ENCODE measurements at places on chromosomes 13 and 19.

DNA sequence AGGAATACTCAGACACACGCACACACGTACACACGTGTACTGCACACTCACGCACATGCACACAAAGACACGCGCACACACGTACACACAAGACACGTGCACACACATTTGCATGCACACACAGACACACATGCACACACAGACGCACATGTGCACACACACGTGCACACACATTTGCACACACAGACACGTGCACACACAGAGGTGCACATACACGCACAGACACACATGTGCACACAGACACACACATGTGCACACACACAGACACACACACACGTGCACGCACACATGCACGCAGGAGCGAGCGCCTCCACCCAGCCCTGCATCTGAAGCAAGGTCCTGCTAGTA, 81.1 kb downstream of the GADD45B start:
- no peak for DNase-seq

DNA sequence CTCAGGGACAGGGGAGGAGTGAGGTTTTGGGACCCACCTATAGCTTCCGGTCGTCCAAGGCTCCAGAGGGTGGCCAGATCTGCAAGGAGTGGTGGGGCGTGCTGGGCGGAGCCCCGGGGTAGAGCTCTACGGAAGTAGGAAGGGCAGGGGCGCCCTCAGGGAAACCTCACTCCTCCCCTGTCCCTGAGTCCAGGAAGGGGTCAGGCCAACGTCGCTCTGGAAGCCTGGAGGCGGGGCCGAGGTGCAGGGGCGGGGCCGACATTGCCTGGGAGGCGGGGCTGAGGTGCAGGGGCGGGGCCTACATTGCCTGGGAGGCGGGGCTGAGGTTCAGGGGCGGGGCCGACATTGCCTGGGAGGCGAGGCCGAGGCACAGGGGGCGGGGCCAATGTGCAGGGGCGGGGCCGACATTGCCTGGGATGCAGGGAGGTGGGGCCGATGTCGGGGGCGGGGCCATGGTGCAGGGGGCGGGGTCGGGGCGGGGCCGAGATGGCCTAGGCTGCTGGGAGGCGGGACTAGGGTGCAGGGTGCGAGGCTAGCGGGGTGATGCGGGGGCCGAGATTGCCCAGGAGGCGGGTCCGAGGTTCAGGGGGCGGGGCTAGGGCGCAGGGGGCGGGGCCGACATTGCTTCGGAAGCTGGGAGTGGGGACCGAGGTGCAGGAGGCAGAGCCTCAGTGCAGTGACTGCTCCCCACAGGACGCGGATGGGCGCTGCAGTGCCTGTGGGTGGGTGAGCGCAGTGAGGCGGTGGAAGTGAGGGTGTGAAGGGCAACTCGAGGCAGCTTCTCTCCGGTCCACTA, 4.9 kb upstream of the PALM start:
- DNase-seq: no peak

GRCh38 chr13:90105276-90105675, 1242.2 kb upstream of the MIR17HG start:
- DNase-seq: no peak

DNA sequence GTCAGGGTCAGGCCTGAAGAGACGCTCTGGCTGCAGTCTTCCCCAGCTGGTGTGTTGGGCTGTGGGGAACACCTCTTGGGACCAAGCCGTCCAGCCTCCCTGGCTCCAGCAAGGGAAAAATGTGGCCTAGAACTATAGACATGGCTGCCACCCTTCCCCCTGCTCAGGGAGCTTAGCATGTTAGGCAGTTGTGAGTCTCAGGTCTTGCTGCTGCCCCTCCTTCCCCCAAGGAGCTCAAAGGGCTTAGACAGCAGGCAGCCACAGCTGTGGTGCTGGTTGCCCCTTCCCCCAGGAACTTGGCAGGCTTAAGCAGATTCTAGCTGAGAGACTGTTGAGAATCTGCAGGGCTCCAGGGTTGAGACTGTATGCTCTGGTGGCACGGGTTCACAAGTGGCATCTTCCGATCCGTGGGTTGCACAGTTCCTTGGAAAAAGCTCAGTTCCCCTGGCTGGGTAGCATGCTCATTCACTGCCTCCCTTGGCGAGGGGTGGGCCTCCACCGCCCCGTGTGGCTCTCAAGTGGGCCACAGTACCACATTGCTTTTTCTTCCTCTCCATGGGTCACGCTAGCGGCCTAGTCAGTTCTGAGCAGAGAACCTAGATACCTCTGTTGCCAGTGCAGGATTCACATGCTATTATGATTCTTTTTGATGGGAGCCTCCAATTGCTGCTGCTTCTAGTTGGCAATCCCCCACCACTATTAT, 1258.6 kb downstream of the OLFM4 start:
- no peak for DNase-seq

GRCh38 chr13:75656425-75656989, 20.4 kb downstream of the LMO7 start:
- DNase-seq: no peak

DNA sequence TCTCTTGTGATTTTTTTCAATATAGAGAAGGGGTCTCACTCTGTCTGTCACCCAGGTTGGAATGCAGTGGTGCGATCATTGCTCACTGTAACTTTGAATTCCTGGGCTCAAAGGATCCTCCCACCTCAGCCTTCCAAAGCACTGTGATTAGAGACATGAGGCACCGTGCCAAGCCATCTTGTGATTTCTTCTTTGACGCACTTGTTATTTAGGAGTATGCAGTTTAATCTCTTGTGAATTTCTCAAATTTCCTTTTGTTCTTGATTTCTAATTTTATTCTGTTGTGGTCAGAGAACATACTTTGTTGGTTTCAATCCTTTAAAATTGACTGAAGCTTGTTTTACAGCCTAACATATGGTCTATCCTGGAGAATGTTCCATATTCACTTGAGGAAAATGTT, 14.5 kb downstream of the IPO5 start:
- no peak for DNase-seq

DNA sequence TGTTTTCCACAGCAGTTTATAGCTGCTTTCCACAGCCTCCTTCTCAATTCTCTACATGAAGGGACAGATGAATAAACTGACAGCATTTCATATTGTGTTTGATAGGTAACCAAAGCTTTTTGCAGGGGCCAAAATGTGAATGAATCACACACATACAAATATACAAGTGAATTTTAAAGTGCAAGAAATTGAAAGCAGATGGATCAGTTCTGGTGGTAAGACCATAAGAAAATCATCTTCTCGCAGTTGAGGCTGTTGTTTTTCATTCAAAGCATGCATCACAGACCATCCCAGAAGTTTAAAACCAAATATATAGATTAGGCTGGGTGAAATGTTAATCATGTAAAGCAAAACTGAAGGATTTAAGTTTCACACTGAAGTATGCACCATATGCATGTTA, 1569.4 kb downstream of the PCDH9 start:
- no peak for DNase-seq

DNA sequence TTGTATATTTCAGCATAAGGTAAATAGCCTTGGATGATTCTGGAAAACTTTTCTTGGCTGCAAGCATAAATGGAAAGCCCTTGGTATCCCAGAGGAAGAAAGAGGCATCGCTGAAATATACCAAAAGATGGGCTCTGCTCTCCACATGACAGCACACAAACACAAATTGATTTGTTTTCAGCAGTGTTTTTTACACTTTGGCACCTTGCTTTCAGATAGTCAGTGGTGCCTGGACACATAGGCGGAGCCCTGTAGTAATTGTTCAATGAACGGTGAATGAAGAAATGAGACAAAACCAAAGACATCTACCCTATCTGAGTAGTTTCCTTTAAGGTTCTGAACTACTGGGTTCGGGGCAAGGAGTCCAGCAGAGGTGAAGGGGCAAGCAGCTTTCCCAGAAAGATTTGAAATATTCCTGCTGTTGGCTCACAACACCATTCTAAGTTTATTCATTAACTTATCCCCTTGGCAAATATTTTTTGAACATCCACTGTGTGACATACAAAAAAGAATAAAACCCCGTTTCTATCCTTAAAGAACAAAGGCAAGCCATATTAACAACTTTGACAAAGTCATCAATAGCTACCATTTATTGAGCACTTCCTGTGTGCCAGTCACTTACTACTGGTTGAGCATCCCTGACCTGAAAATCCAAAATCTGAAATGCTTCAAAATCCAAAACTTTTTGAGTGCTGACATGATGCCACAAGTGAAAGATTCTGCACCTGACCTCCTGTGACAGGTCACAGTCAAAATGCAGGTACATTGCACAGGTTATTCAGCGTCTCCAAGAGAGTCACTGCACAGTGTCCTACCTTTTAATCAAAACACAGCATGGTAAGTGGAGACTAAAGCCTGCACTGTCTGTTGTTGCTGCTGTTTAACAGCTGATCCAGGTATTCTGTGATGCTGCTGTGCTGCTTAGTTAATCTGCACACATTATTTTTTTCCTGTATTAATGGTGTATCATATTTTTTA, 238.1 kb downstream of the DCLK1 start:
- no peak for DNase-seq

- DNase-seq: no peak
Observed at GRCh38 chr19:2274931-2275535, 6.9 kb downstream of the PEAK3 start.

DNA sequence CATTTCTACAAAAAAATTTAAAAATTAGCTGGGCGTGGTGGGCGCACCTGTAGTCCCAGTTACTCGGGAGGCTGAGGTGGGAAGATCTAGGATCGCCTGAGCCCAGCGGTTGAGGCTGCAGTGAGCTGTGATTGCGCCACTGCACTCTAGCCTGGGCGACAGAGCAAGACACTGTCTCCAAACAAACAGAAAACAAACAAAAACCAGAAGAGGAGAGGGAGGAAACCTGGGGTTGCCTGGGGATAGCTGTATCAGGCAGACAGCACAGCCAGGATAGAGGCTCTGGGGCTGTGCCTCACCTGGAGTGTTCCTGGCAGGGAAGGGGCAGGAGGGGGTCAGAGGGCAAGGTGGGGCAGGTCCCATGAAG, 2.6 kb upstream of the POLR2E start:
- DNase-seq: no peak

DNA sequence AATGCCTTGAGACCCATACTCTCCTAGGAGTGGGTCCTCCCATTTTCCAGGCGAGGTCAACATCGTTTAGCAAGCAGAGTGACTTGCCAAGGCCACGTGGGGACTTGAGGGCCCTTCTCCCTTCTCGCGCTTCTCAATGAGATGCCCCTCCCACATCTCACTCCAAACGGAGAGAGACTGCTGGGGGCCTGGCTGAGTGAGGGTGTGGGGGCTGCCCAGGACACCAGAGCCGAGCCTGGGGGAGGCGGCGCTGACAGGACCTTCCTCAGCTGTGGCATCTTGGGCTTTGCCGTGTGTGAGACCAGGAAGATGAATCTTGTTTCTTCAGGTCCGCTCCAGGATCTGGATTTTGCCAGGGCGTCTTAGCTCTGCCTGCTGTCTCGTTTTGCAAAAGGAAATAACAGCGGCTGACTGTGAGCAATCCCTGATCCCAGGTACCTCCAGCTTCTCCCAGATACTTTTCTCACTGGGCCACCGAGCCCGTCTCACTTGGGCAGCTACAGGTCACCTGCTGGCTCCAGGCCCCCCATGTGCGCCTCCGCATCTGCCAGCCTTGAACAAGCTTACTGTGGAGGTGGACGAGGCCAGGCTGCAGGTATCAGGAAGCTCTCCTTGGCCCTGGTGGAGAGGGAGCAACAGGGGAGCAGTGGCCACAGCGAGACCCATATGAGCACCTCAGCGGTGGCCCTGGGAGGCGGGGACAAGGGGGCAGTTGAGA, 6.0 kb downstream of the COX6B2 start:
- no peak for DNase-seq
